ENCODE measurements at places on chromosomes 5 and 9.

DNA sequence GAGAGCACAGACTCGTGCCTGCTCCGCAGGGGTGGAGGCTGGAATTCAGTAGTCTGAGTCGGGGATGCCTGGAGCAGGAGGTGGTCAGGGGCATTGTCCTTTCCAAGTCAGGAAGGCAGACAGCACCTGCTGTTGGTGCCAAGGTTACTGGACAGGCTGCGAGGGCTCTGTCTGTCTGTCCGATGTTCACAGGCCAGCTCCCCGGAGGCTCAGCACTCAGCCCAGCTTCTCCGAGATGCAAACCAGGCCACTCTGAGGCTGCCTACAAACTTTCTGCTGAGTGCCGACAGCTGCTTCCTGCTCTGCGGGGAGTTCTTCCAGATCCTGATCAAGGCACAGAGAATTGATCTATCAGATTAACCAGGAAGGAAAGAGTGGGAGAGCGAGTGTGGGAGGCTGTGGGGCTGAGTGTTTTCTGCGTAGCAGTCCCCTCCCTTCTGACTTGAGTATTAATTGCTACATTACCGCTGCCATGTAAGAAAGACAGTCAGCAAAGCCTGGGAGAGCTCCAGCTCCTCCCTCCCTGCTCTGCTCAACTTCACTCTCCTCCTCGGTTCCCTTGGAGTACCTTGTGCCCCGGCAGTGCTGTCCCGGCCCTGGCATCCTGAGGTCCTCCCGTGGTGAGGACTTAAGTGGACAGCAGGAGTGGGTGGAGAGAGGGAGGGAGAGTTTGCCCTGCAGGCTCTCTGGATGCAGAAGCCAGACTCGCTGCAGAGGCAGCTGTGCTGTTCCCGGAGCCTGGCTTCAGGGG lies 36.0 kb downstream of the KCNMB1 start:
- no peak for DNase-seq

- no peak for DNase-seq
Observed at GRCh38 chr9:115135821-115136778, 18.1 kb upstream of the TNC start.

GRCh38 chr5:78845470-78845869 lies 139.6 kb downstream of the ARSB start:
- DNase-seq = no peak

- no peak for DNase-seq
Observed at GRCh38 chr9:2335260-2335659, 286.3 kb upstream of the VLDLR start.

GRCh38 chr9:127570533-127571111 lies 41.5 kb upstream of the STXBP1 start:
- no peak for DNase-seq

DNA sequence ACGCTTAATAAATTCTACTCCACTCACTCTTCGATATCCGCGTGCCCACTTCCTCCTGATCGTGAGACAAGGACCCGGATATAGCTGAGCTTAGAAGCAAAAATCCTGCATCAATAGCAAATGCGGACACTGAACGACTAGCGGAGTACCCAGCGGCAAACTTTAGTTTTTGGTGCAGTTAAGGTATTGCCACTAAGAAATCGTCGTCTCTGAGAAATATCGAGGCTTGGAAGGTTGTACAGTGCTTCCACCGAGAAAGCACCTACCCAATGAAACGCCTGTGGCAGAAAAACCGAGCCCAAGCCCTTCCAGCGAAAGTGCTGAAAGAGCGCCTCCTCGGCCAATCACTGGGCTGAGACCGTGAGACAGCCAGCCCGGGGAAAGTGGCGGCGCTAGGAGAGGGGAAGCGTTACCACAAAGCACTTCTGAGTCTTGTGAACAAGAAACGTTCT lies 32.2 kb downstream of the ANXA2R start:
- peak; percentile 75 for DNase-seq

GRCh38 chr5:31986101-31986500 lies 188.0 kb downstream of the GOLPH3 start:
- DNase-seq = no peak

- no peak for DNase-seq
Observed at GRCh38 chr5:174291162-174291561, 245.7 kb downstream of the NSG2 start.

- DNase-seq = peak; percentile 96
Observed at GRCh38 chr9:34603610-34604231, 8.2 kb downstream of the RPP25L start.

- no peak for DNase-seq
Observed at GRCh38 chr5:176391999-176392398, 3.4 kb downstream of the HIGD2A start.

GRCh38 chr9:120931231-120932085 lies 4.9 kb upstream of the TRAF1 start:
- no peak for DNase-seq

DNA sequence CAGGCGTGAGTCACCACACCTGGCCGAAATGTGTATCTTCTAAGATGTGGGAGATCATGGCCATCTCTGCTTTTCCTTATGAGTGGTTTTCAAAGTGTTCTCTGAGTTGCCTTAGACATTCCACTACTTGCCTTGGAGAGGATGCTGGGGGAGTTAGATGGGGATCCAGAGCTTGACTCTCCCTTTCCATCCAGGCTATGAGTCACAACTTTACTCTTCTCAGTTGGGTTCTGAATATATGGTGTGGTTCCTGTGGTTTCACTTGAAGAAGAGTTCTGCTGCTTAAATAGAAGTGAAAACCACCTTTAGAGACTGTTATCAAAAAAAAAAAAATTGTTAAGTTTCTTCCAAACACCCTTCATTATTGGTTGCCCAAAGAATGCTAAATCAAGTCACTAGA lies 217.6 kb downstream of the ZNF608 start:
- no peak for DNase-seq

- DNase-seq = no peak
Observed at GRCh38 chr9:121200356-121200755, 1.3 kb downstream of the RAB14 start.

- no peak for DNase-seq
Observed at GRCh38 chr5:125129151-125129806, 382.8 kb upstream of the ZNF608 start.

- DNase-seq = peak; percentile 84
Observed at GRCh38 chr9:114176624-114177291, 21.4 kb downstream of the COL27A1 start.

DNA sequence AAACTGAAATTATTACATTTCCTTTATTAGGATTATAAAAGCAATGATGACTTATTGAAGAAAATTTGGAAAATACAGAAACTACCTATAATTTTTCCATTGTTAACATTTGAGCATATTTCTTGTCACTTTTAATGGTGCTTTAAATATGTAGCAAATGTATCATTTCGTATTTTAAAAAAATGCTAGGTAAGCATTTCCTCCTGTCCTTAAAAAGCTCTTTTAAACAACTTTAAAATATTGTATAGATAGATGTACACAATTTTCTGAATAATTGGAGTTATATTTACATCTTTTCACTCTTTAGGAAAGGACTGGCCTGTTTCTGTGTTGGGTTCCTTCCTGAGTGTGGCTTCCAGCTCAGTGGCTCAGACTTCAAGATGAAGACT lies 15.6 kb downstream of the TENT4A start:
- no peak for DNase-seq

- DNase-seq = no peak
Observed at GRCh38 chr9:70530716-70531115, 116.3 kb upstream of the KLF9 start.

- DNase-seq = no peak
Observed at GRCh38 chr9:37497320-37497719, 11.6 kb downstream of the POLR1E start.

- peak; percentile 73 for DNase-seq
Observed at GRCh38 chr9:99690573-99690972, 131.1 kb upstream of the NR4A3 start.

GRCh38 chr5:118722122-118723020 lies 266.0 kb downstream of the DTWD2 start:
- no peak for DNase-seq

GRCh38 chr9:111632695-111633388 lies 1.7 kb downstream of the DNAJC25 start:
- no peak for DNase-seq

- no peak for DNase-seq
Observed at GRCh38 chr5:36156121-36156601, 4.2 kb downstream of the SKP2 start.

DNA sequence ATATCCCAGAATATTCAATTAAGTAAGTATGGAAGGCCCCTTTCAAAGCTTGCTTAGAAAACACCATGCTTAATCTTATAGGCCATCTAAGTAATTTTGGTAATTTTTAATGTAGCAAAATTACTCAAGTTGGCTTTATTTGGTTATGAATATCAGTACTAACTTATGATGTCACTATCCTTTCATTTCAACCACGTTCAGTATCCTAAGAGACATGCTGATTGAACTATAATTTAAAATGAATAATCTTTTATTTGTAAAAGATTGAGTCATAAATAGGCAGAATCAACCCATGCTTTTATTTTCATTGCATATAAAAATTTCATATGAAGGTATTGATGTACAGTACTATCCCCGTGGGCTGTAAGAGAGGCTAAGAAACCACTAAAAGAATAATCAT lies 386.9 kb downstream of the RAB3C start:
- no peak for DNase-seq

DNA sequence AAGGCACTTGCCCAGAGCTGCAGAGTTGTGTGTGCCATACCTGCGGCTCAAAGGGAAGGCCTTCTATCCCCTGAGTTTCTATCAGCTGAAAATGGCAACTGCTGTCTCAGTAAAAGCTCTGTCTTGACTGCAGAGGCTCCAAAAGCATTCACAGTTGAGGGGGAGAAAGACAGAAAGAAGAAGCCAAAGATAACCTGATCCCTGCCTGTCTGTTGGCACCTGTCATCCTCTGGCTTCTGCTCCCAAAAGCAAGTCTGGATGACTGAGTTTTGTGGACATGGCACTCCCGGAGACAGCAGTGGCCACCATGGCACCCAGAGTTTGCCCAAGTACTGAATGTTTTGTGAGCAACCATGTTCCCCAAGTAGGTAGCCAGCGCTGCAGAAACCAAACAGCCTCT lies 176.6 kb downstream of the NR3C1 start:
- no peak for DNase-seq

- DNase-seq = peak; percentile 42
Observed at GRCh38 chr9:33264003-33264472, 470 bp downstream of the BAG1 start.

DNA sequence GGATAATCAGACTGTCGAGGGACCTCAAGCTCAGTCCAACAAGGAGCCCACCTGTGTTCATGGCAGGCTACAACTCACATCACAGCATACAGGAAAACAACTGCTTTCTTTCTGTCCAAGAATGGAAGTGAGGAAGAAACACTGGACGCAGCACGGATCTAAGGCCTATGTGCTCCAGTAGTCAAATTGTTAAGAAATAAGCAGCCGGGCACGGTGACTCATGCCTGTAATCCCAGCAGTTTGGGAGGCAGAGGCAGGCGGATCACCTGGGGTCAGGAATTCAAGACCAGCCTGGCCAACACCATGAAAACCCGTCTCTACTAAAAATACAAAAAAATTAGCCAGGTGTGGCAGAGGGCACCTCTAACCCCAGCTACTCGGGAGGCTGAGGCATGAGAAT lies 427.8 kb downstream of the BNC2 start:
- DNase-seq = no peak

GRCh38 chr9:124140941-124141568 lies 116.7 kb upstream of the NEK6 start:
- DNase-seq = no peak

GRCh38 chr9:85421641-85422040 lies 320.1 kb downstream of the AGTPBP1 start:
- no peak for DNase-seq

- DNase-seq = no peak
Observed at GRCh38 chr5:134464988-134465815, 53.5 kb upstream of the CDKN2AIPNL start.

GRCh38 chr9:83444110-83444509 lies 94.1 kb downstream of the FRMD3 start:
- DNase-seq = no peak

DNA sequence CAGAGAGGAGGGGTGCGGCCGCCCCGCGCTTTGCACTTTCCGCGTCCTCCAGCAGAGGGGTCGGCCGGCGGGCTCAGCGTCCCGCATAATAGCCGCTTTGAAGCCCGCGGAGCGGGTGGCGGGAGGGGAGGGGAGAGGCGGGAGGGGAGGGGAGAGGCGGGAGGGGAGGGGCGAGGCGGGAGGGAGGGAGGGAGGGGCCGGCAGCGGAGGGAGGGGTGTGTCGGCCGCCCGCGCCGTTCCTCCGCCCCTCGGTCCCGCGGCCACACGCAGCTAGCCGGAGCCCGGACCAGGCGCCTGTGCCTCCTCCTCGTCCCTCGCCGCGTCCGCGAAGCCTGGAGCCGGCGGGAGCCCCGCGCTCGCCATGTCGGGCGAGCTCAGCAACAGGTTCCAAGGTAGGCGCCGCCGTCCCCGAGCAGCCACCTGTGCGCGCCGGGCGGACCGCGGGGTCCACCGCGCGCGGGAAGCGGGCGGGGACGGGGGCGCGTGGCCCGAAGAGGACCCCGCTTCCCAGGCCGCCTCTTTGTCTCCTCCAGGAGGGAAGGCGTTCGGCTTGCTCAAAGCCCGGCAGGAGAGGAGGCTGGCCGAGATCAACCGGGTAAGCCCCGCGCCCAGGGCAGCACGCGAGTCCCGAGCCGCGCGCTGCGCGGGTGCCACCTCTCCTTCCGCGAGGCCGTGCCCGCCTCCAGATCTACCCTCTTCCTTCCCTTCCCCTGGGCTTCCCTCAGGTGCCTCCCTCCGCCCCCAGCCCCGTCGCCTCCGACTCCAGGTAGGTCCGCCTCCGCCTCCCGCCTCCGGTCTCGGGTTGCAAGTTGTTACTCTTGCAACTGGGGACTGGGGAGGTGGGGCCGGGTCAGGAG lies at the start of gene AIF1L:
Gene AIF1L, plus strand, starts transcription at position 263 of the 857 bp plus-strand sequence. Its CDS starts 99 bp downstream, at position 362.
- peak; percentile 74 for DNase-seq

- DNase-seq = peak; percentile 89
Observed at GRCh38 chr9:89716559-89716958, 111.7 kb downstream of the GADD45G start.

DNA sequence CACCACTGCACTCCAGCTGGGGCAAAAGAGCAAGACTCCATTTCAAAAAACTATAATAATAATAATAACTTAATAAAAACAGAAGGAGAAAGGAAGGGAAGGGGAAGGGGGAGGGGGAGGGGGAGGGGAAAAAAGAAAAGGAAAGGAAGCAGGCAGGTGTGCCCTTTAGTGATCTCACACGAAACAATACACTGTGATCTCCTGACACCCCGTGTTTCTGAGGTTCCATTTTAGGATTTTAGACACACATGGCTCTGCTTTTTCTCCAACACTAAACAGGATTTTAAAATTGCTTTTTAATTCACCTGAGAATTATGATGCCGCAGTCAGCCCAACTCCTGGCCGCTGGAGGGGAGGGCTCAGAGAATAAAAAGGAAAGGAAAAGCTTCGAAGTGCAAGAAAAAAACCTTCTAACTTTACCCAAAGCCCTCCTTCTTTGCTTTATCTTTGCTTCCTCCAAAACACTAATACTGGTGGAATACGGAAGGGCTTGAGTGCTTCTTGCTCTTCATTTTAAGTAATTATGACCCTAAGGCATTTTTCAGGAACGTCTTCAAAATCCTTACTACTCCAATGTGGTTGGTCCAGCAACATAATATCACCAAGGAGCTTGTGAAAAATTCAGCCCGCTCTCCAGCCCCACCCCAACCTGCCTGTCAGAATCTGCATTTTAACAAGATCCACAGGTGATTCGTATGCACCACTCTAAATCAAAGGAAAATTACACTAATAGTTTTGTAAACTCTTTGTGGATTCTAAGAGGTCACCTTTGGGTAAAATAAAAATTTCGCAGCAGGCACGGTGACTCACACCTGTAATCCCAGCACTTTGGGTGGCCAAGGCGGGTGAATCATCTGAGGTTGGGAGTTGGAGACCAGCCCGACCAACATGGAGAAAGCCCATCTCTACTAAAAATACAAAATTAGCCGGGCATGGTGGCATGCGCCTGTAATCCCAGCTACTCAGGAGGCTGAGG lies 66.0 kb downstream of the MYO10 start:
- no peak for DNase-seq
